DMS153 (cell line): ENCODE measurements at places on chromosomes 11 and 22.

DNA sequence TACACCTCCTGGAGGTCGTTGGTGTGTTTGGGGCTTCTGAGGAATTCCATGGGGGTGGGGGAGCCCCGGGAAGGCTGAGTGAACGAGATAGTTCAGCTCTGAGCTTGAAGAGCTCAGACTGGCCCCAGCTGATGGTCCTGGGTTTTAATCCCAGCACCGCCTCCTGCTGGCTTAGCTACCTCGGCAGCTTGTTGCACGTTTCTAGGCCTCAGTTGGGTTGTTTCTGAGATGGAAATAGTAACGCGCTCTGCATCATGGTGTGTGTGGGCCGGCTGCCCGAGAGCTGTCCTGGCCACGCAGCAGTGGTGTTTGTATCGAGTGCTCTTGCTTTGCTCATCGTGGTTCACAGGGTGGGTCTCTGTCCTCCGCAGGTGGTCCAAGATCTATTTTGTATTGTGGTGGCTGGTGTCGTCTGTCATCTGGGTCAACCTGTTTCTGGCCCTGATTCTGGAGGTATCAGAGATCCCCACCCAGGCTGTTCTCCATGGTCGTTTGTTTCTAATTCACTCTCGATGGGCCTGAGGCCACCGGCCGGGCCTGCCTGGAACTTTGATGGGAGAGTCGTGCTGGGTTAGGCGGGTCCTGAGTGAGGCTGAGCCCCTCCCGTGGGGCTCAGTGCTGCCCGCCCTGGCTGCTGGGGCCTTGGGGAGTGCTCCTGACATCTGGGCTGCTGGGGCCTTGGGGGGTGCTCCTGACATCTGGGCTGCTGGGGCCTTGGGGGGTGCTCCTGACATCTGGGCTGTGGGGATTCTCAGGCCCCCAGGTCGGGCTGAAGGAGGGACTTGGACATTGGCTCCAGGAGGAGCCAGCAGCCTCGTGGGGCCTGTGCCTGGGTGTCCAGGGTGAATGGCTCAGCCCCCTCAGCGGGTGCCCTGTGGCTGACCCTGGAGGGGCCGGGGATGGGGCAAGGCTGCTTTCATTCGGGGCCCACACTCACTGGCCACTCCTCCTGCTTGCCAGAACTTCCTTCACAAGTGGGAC, 37.7 kb downstream of the TPCN2 start:
- DNase-seq: no peak

DNA sequence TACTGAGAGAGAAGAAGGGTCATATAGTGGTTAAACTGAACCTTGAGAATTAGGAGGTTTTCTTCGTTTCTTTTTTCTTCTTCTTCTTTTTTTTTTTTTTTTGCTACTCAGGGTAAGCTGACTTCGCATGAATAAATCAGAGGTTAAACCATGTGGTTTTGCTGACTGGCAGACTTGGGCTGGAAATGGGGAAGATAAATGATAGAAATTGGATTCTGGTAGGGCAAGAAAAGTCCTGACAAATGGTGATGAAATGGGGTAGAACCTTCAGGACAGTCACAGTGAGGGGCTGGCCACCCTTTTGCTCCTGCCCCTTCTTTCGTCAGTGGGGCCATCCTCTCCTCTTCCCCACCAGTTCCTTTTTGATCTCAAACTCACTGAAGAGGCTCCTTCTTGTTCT, 1.6 kb upstream of the SWAP70 start:
- no peak for DNase-seq

- no peak for DNase-seq
Observed at GRCh38 chr11:13344818-13345217, 67.2 kb downstream of the BMAL1 start.

DNA sequence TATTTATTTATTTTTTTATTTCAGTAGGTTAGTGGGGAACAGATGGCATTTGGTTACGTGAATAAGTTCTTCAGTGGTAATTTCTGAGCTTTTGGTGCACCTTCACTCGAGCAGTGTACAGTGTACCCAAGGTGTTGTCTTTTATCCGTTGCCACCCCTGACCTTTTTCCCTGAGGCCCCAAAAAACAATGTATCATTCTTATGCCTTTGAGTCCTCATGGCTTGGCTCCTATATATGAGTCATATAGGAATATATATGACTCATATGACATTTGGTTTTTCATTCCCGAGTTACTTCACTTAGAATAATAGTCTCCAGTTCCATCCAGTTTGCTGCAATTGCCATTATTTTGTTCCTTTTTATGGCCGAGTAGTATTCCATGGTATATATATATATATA, 763.9 kb downstream of the NTM start:
- no peak for DNase-seq

GRCh38 chr11:46270684-46271083, 6.8 kb upstream of the CREB3L1 start:
- no peak for DNase-seq

- no peak for DNase-seq
Observed at GRCh38 chr11:1281326-1281973, 28.0 kb downstream of the TOLLIP start.

- no peak for DNase-seq
Observed at GRCh38 chr11:34606326-34607120, 14.4 kb upstream of the EHF start.

DNA sequence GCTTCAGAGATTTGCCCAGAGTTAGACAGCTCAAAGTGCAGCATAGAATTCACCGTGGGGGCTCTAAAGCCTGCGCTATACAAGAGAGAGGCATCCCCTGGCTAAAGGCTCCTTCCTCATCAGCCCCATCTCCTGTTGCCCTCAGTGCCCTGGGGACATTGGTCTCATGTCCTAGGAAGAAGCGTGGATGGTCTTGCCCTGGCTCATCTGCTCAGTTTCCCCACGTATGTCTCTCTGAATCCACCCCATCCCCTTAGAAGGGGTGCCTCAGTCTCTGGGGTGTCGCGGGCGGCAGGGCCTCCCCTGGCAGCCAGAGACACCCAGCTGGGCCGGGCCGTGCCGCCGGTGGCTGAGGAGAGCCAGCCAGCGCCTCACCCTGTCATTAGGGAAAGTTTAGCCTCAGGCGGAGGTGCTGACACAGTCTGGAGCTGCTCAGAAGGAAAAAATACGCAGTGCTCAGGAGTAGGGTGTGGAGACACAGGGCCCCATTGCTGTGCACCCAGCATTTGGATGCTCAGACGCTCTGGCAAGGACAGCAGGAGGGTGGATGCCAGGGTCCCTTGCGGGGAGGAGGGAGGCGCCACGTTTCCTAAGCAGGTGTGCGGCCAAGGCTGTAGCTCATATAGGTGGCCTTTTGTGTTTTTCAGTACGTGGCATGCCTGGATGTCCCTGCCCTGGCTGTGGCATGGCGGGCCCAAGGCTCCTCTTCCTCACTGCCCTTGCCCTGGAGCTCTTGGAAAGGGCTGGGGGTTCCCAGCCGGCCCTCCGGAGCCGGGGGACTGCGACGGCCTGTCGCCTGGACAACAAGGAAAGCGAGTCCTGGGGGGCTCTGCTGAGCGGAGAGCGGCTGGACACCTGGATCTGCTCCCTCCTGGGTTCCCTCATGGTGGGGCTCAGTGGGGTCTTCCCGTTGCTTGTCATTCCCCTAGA, 1.3 kb downstream of the SLC39A13 start:
- no peak for DNase-seq

GRCh38 chr11:36711104-36711825, 113.2 kb upstream of the RAG2 start:
- DNase-seq: no peak

DNA sequence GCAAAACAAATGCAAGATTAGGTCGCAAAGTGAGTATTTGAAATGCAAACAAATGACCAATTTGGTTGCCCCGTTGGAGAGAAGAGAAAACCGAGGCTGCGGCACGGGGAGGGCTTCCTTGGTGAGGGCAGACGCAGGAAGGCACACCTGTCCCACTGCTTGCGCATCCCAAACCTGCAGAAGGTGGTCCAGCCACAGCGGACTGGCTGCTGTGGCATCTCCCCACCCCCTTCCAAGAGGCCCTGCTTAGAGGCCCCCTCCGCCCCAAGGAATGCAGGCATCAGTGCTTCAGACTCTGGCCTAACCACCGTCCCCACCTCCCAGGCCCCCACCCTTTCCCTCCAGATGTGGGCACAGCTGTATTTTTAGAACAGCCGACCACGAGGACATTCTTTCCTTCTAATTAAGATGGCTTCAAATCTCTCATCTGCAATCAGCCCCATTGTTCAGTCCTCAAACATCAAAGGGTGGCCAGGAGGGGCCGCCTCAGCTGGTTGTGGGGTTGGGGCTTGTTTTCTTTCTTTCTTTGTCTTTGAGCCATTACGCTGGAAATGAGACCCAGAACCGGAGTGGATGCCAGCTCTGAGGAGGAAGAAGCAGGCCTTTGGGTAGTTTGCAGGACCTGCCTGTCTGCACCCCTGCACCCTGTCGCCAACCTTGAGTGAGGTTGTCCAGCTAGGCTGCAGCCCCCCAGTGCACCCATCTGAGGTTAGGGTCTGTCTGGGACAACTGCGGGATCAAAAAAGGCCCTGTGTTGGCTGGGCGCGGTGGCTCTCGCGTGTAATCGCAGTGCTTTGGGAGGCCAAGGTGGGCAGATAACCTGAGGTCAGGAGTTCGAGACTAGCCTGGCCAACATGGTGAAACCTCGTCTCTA, 9.4 kb upstream of the DERL3 start:
- no peak for DNase-seq

DNA sequence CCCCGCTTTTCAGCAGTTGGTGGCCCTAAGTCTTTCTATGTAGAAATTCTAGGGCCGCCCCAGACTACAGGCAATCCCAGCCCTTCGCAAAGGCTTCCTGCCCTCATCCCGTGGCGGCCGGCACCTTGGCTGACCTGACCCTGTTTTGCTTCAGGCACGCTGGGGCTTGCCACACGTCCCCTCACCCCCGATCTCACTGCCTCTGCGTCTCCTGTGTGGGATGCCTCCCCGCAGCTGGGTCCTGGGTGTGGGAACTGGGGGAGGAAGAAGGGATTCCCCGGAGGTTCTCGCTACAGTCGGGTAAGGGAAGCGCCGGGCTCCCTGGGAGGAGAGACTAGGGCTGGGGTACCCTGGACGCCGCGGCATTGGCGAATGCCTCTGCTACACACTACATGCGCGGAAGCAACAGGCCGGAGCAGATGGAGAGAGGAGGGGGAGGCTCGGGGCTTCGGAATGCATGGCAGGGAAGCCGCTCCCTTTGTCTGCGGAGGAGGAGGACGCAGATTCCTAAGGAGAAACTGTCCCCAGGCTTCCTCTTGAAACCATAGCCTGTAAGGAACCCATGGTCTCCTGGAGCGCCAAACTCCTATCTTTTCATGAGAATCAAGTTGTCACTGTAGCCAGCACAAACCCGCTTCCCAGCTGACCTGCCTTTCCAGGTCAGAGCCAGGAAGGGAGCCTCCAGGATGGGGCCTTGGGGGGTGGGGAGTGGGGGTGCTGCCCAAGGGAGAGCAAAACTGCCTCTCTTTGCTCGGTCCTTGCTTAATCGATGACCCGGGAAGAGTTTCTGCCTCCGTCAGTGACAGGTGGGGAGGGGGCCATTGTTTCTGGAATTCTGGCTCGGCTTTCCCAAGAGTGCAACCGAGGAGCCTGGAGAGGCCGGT, 1.4 kb downstream of the DTX4 start:
- no peak for DNase-seq

DNA sequence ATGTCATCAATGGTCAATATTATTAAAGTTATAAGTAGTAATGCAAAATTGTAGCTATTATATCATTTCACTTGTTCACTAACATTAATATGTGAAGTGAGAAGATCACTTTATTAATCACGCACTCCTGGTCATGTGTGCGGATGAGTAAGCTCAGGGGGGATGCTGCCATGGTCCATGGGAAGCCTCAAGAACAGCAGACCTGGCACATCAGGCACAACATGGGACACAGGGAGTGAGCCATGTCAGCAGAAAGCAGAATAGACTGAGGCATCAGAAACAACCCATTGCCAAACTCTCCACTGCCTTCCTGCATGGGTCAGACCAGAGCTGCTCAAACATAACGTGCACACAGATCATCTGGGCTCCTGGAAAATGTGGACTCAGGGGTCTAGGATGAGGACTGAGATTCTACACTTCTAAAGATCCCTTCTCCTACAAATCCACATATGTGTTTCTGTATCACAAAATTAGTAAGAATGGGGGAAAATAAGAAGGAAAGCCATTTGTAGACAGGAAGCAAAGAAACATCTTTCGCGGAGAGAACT, 63.8 kb upstream of the VPREB1 start:
- no peak for DNase-seq

- peak; percentile 33 for DNase-seq
Observed at GRCh38 chr11:124285610-124286344, 28.0 kb downstream of the OR8D1 start.

GRCh38 chr11:128585498-128586238, 1.7 kb downstream of the ETS1 start:
- DNase-seq: no peak

GRCh38 chr22:48842583-48842945, 985.1 kb downstream of the BRD1 start:
- no peak for DNase-seq

- no peak for DNase-seq
Observed at GRCh38 chr11:126407101-126407521, 51.6 kb downstream of the ST3GAL4 start.

GRCh38 chr22:37137903-37138665, 11.6 kb downstream of the IL2RB start:
- DNase-seq: no peak

DNA sequence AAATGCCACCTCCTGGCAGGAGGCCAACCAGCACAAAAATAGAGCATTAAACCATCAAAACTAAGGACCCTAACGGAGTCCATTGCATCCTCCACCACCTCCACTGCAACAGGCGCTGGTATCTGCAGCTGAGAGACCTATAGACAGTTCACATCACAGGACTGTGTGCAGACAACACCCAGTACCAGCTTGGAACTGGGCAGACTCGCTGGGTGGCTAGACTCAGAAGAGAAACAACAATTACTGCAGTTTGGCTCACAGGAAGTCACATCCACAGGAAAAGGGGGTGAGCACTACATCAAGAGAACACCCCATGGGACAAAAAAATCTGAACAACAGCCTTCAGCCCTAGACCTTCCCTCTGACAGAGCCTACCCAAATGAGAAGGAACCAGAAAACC, 11.6 kb upstream of the TMEM45B start:
- DNase-seq: no peak

DNA sequence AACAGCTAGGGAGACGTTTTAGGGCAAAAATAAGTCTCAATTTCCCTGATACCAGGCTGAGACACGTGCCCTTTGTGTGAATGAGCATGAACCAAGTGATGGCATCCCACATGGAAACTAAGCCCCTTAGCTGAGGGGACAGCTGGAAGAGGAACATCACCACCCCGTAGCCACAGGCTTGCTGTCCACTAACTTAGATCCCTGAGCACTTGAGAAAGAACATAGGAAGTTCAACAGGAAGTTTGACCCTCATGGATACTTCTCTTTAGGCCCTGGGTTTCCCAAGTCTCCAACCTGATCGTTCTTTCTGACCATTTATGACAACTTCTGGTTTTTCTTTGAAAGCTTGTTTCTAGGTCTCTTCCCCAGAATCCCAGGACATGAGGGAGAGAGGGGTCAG, 11.6 kb upstream of the CKAP5 start:
- no peak for DNase-seq

- DNase-seq: no peak
Observed at GRCh38 chr22:46402505-46402904, 67.0 kb downstream of the TRMU start.
